ENCODE measurements at places on chromosomes 3 and 15. TPM values are rescaled to one million over a fixed set of nuclear protein-coding genes. Genes with fewer than 3 reads are reported as not detected.

The CDCP1 gene
- total RNA-seq = 163 TPM

The PCOLCE2 gene
- total RNA-seq = 3.7 TPM

The CYFIP1 gene
- total RNA-seq = 95.7 TPM

The RYR3 gene
- under 0.01 TPM for total RNA-seq

The C3orf49 gene
- total RNA-seq = not detected

The LRRC49 gene
- 11.0 TPM for total RNA-seq

The ABI3BP gene
- total RNA-seq = 2.7 TPM

The OCA2 gene
- total RNA-seq = 0.04 TPM

Measured in foreskin keratinocyte (primary cell).